Adrenal gland (tissue), 19 donors: ENCODE measurements at places on chromosomes 5 and 9. TPM values are rescaled to one million over a fixed set of nuclear protein-coding genes. Genes with fewer than 3 reads are reported as not detected.

Gene FOXD4L6
- 0.11 TPM for total RNA-seq

Gene MAMDC2
- total RNA-seq, result 4.0 TPM

Gene INSL6
- total RNA-seq, result 0.46 TPM

Gene LCN2
- total RNA-seq, result 0.33 TPM

Gene IL3
- not detected for total RNA-seq

- H3K4me1 ChIP-seq, result no peaks in the 10 kb centered on the region
- no peaks in the 10 kb centered on the region for H3K36me3 ChIP-seq
- H3K27ac ChIP-seq, result no peak overlapping the region
- no peak for DNase-seq
- H3K27me3 ChIP-seq, result no peaks in the 10 kb centered on the region
These were observed 414.8 kb upstream of the CCNH start for GRCh38 chr5:87827539-87827938.

DNA sequence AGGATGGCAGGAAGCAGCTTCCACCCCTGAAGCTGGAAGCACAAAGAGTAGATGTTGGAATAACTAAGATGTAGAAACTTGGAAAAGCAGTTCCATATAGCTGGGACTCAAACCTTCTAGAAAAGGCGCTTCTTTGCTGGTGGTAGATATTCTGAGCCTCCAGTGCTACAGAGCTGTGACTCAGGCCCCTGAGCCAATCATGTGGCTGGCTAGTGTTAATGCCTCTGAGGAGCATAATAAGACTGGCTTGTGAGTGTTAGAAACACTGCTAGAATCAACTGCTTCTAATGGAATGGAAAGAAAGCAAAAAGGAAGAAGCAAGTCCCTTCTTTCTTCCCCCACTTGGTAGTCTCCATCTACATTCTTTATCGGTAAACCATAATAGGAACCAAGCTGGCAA is 234.2 kb upstream of the DMAC1 start:
- H3K27me3 ChIP-seq, result no peaks in the 10 kb centered on the region

DNA sequence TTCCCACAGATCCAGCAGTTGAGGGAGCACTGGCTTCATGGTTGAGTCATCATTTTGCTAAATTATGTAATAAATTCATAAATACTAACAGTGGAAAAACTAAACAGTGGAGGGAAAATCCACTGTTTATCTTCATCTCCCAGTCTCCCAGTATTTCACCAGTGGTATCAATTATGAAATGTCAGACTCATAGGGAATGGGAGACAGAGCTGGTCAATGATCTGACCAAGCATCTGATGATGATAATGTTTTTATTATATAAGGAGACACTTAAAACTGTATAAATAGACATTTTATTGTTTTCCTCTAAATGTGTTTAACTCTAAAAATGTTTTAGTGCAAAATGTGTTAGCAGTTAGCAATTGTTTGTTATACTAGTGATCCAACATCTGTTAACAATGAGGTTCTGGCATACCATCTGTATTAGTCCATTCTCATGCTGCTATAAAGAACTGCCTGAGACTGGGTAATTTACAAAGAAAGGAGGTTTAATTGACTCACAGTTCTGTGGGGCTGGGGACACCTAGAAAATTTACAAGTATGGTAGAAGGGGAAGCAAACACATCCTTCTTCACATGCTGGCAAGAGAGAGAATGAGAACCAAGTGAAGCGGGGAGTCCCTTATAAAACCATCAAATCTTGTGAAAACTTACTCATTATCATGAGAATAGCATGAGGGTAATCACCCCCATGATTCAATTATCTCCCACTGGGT is 11.8 kb upstream of the REEP5 start:
- H3K4me3 ChIP-seq, result no peak overlapping the region
- DNase-seq, result no peak
- peaks cover 8% of the 10 kb centered on the region for H3K4me1 ChIP-seq
- H3K36me3 ChIP-seq, result no peaks in the 10 kb centered on the region
- H3K27me3 ChIP-seq, result no peaks in the 10 kb centered on the region

DNA sequence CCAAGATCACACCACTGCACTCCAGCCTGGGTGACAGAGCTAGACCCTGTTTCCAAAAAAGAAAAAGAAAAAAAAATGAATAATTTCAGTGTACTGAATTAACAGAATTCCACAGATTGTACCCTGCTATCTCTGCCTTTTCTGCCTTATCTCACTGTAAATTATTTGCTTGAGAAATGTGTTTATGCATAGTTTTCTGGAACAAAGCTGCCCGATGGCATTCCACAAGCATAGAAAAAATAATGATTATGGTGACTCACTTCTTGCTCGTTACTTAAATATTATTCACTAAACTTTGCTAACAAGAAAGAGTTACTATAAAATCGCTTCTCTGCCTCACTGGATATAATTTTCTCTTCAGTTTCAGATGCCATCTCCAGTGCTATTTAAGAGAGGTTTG is 88.7 kb upstream of the FAM169A start:
- H3K36me3 ChIP-seq, result no peaks in the 10 kb centered on the region
- H3K27me3 ChIP-seq, result no peaks in the 10 kb centered on the region
- no peak for DNase-seq
- H3K27ac ChIP-seq, result peak overlapping the region; percentile 29
- no peak overlapping the region for H3K4me3 ChIP-seq

DNA sequence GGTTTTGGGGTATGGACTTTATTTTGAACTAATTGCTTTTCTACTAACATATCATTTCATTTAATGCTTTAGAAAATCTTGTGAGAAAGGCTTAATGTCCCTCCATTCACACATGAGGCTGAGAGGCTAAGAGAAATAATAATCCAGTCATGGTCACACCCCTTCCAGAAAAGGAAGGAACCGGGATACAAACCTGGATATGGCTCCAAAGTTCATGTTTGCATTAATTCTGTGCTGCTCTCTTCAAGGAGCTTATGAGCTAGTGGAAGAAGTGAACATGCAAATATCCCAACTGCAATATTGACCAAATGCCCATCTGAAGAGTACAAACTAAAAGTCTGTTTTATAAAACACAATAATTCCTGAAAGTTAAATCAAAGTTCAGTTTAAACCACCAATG is 732.1 kb upstream of the RIOK2 start:
- H3K36me3 ChIP-seq, result no peaks in the 10 kb centered on the region
- no peak for DNase-seq
- H3K27ac ChIP-seq, result no peak overlapping the region
- H3K27me3 ChIP-seq, result no peaks in the 10 kb centered on the region

DNA sequence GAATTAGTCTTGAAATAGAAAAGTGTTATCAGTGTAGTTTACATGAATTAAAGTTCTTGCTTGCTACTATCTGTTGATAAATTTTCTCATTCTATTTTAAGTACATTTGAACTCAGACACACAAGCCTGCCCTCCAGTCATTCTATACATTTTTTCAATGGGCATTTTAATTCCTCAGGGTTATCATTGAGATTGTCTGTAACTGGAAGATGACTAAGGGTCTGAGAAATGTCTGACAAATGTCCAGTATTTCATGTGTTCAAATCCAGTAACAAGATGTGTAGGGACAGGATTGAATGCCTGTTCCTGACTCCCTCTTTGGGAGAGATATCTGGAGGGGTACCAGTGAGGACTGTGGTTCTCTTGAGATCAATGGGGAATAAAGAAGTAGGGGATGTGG is 223.9 kb upstream of the ADAMTSL1 start:
- H3K27me3 ChIP-seq, result no peaks in the 10 kb centered on the region
- H3K4me3 ChIP-seq, result no peak overlapping the region
- H3K27ac ChIP-seq, result no peak overlapping the region
- DNase-seq, result no peak
- H3K36me3 ChIP-seq, result no peaks in the 10 kb centered on the region
